ENCODE measurements at places on chromosomes 6 and 20.

GRCh38 chr20:60851826-60852704, 400.0 kb upstream of the CDH4 start:
- no peak for DNase-seq

DNA sequence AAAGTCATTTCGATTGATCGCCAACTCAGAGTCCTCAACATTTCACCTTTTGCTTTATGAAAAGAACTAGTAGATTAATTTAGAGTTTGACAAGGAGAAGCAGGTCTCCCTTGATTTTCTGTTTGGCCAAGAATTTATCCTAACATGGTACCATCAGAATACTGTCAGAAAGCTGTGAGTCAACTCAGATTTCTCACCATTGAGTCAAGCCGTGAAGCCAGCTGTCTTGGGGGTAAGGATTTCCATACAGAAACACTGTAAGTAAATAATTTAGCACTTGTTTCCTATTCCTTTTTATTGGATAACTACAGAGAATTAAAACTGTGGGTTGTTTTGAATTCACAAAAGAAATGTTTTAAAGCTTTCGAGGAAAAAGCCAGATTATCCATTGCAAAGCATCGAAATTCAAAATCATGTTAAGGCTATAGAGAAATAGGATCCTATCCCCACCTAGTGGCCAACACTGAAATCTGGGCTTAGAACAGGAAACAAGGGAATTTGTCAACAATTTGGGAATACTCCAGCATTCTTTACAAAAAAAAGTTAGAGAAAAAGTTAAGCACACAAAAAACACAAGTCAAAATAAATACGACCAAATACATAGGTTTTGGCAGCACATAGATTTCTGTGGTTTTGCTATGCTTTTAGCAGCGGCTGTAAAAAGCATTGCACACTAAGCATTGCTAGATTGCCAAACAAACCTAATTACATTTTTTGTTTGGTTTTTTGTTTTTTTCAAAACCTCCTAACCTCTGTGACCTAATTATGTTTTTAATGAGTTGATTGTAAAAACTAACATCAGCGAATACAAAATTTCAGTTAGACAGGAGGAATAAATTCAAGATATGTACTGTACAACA, 44.2 kb downstream of the COL11A2 start:
- no peak for DNase-seq

DNA sequence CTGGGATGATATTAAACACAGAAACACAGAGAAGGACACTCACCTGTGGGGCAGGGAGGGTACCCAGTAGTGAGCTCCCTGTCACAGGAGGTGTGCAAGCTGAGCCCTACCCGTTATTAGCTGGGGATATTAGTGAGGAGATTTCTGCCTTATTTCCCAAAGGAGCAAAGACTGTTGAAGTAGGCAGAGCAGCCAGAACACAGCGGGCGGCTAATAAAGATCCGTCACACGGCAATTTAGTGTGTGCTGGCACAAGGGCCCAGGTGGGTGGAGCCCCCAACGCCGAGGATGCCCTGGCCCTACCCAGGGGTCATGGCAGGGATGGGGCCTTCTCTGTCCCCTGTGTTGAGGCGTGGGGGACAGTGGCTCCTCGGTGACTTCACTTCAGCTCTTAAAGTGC, 8.3 kb downstream of the VSTM2L start:
- DNase-seq, result no peak

- DNase-seq, result no peak
These were observed 419.3 kb downstream of the PHF3 start for GRCh38 chr6:64054861-64055260.
